Myocyte (in vitro differentiated cells): ENCODE measurements at places on chromosomes 12 and 14. TPM values are rescaled to one million over a fixed set of nuclear protein-coding genes. Genes with fewer than 3 reads are reported as not detected.

MSI1 gene
- total RNA-seq: 0.35 TPM in 1 of 2 replicates, not detected in the other

DAO gene
- not detected in 2 replicates for total RNA-seq

ASB2 gene
- 0.73 and 8.9 TPM in 2 replicates for total RNA-seq

TEX52 gene
- not detected in 2 replicates for total RNA-seq

PTPRQ gene
- total RNA-seq: 0.47 and 0.72 TPM in 2 replicates

ERP27 gene
- 0.47 TPM in 1 of 2 replicates, not detected in the other for total RNA-seq

TOMM20L gene
- not detected in 2 replicates for total RNA-seq

ARHGEF25 gene
- total RNA-seq: 8.6 and 12.4 TPM in 2 replicates

PROX2 gene
- not detected in 2 replicates for total RNA-seq

JPH4 gene
- not detected in 2 replicates for total RNA-seq

GPRC5A gene
- total RNA-seq: 0.42 and 1.4 TPM in 2 replicates

LYZ gene
- total RNA-seq: not detected in 2 replicates

MAP1LC3B2 gene
- total RNA-seq: 0.48 TPM in 1 of 2 replicates, not detected in the other
